Effector CD4-positive, alpha-beta T cell (primary cell): ENCODE measurements at places on chromosomes 4 and X.
A peak's percentile ranks its signal among the peaks of the same experiment; 100 is the strongest.

GRCh38 chrX:151714362-151714761 is 1.5 kb upstream of the FATE1 start:
- DNase-seq: no peak

GRCh38 chr4:4480685-4481398 is 61.0 kb downstream of the STX18 start:
- no peak for DNase-seq

- no peak for DNase-seq
Measured at GRCh38 chr4:166134285-166134684, 261.2 kb downstream of the TLL1 start.

DNA sequence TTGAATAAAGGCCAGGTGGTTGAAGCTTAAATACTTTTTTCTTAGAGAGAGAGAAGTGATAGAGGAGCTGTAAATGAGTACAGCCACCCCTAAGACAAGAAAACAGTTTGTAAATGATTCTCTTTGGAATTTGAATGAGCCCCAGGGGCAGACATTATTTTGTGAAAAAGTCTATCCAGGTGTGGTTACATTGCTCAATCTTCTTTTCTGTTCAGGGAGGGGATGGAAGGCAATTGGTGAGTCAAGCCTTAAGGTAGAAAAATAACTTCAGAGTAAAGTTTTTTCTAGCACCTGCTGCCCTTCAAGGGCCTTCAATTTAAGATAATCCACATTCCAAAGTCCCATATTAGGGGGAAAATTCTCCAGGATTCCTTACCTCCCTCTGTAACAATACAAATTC is 646.7 kb downstream of the PDHA2 start:
- no peak for DNase-seq

DNA sequence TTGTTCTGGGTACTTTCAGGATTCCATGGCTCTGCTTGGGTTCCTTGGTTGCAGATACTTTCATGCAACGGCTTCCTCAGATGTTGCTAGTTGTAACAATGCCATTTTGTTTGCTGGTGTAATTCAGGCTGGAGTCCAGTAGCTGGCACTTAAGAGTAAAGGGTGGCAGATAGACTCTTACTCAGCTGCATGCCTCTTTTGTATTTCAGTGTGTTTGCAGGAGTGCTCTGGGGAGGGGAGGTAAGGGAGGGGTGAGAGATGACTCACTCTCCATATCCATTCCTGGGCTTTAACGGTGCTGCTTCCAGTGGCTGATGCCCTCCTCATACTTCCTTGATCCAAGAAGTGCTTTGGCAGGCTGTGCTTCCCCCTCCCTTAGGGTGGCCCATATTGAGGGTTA is 155.2 kb downstream of the ZNF330 start:
- DNase-seq: no peak

DNA sequence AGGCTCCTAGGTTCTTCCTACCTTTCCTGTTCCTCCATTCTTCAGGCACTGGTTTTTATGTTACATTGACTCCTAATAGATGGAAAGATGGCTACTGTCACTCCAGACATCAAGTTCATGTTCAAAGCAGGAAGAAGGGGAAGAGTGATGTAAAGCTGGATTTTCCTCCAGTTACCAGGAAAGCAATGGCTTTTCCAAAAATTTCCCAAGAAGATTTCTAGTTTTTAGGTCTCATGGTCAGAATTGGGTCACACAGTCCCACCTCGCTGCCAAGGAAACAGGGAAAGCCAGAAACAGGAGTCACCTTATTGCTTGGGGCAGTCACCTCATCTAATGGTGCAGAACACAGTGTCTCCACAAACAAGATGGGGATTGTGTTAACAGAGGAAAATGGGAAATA is 21.5 kb downstream of the RXFP1 start:
- no peak for DNase-seq

DNA sequence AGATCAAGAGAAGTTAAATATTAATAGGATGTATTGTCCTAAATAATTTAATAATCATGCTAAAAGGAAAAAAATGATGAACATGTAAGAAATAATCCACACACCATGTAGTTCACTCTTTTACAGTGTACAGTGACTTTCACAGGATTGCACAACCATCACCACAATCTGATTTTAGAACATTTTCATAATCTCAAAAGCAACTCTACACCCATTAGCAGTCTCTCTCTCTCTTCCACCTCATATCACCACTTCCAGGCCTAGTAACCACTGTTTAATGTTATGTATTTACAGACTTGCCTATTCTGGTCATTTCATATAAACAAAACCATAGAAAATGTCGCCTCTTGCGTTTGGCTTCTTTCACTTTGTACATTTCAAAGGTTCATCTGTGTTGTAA is 153.4 kb downstream of the FSTL5 start:
- DNase-seq: no peak

DNA sequence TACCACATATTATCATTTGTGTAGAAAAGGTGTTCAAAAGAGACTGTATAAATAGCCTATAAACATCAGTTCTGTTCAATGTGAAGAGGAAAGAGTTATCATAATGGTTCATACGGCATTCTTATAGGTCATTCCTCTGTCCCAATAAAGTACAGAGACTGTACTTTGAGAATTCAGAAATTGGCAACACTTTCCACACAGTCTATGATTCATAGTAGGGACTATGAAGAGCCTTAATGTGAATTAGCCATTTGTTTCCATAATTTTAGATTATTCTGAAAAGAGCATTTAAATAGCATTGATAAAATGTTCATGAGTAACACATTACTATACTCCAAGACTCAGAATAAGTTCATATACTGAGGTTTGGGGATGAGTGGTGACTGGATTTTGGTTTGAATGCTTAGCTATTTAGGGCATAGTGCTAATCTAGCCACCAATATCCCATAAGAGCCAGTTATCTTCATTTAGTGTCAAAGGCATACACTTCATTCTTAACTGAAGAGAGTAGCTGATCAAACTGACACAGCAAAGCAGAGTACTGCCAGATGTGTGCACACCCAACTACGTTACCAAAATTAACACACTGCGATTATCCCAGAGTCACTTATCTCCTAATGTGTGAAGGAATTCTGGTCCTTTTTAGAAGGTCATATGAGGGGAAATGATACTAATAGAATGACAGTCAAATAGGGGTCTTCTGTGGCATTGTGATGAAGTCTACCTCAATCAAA is 10.2 kb downstream of the ANK2 start:
- DNase-seq: no peak

GRCh38 chrX:113833096-113834055 is 750.5 kb upstream of the HTR2C start:
- DNase-seq: no peak

DNA sequence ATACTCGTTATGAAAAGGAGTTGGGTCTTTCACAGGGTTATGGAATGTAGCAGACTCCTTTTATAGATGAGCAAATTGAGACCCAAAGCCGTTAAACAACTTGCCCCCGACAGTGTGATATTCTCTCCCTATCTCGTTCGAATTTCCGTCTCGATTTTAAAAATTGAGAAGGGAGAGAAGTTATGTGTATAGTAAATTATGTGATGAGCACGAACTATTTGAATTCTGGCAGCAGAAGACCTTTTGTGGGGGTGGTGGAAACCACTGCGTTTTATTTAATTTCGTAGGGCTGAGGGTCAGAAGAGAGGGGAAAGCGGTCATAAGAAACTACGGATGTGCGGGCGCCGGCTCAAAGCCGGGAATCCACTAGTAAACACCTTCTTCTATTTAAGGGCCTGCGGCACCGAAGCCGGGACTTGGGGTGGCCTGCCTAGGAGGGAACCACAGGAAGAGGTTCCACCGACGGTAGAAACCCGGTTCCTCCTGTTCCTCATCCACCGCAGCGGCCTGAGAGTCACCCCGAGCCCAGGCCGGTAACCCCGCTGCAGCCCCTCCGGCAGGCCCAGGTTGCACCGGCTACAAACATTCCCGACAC is 1.5 kb upstream of the DDX3X start:
- DNase-seq: no peak

- no peak for DNase-seq
Measured at GRCh38 chr4:168565130-168565529, 68.3 kb downstream of the PALLD start.

GRCh38 chr4:1463927-1464540 is 57.8 kb upstream of the NKX1-1 start:
- DNase-seq: no peak

- no peak for DNase-seq
Measured at GRCh38 chr4:82721819-82722423, 76.7 kb downstream of the SCD5 start.

- no peak for DNase-seq
Measured at GRCh38 chr4:40648131-40648530, 18.5 kb upstream of the RBM47 start.

DNA sequence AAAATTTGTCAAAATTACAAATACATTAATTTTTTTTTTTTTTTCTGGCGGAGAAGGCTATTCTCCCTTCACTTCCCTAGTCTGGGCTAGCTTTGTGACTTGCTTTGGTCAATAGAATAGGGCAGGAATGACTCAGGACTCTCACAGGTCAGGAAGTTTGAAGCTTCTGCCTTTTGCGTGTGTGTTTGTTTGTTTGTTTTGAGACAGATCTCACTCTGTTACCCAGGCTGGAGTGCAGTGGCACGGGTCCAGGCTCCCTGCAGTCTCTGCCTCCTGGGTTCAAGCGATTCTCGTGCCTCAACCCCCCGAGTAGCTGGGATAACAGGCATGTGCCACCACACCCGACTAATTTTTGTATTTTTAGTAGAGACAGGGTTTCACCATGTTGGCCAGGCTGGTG is 55.9 kb upstream of the USP9X start:
- no peak for DNase-seq

GRCh38 chr4:125719987-125720386 is 405.2 kb downstream of the FAT4 start:
- DNase-seq: no peak

- no peak for DNase-seq
Measured at GRCh38 chr4:139834226-139834662, 168.6 kb downstream of the MGST2 start.

DNA sequence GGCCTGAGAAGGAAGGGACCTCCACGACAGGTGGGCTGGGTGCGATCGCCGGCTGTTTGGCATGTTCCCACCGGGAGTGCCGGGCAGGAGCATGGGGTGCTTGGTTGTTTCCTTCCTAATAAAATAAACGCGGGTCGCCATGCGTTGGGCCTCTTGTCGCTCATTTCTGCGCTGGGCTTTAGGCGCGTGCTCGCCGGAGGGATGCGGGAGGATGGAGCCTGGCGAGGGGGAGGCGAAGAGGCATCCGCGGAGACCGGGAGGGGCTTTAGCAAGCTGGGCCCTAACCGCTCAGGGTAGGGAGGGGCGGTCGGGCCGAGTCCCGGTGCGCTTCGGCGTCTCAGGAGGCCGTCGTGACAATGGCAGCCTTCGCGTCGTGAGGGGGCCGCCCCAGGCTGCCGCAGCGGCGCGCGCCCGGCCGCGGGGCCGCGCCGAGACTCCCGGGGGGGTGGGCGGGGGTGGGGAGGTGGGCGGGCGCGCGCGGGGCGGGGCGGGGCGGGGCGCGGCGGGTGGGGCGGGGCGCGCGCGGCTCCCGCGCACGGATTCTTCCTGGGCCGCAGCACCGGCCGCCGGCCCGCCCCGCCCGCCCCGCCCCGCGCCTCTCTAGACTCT is 476 bp upstream of the GDI1 start:
- DNase-seq: peak; percentile 40

GRCh38 chr4:31125496-31125895 is 405.3 kb downstream of the PCDH7 start:
- DNase-seq: no peak

GRCh38 chrX:15983034-15983433 is 128.4 kb upstream of the AP1S2 start:
- no peak for DNase-seq

DNA sequence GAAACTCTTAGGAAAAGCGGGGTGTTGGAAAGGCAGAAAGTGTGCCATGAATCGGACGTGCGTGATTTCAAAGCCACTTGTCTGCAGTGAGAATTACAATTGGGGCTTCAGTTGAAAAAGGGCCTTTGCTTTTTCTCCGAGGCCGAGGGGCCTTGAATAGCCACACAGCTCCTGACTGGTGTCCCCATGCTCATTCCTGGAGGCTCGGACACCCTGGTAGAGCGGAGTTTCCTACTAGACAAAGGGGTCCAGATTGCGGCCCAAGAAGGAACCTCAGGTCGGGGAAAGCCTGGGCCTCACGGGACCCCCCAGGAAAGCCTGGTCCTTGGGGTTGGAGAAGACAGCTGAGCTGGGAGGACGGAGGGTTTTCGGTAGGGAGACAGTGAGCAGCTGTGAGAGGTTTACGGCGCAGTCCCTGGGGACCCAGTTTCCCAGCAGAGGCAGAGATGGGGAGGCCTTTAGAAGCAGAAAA is 3.0 kb upstream of the SHOX start:
- DNase-seq: no peak

DNA sequence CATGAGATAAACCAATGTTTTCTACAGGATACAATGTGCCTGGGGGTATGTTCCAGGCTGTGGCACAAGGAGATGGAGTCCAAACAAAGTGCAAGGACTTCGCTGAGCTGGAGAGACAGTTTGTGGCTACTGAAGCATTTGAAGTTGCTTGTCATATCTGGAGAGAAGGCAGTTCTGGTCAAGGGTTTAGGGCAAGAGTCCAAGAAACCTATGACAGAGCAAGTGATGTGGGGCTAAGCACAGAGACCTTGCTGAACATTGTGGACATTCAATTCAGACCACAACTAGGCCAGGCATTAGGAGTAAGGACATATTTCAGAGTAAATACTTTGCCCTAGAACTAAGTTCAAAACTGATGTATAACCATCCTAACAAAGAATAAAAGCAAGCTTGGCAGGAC is 34.8 kb downstream of the MAGED4B start:
- DNase-seq: no peak

DNA sequence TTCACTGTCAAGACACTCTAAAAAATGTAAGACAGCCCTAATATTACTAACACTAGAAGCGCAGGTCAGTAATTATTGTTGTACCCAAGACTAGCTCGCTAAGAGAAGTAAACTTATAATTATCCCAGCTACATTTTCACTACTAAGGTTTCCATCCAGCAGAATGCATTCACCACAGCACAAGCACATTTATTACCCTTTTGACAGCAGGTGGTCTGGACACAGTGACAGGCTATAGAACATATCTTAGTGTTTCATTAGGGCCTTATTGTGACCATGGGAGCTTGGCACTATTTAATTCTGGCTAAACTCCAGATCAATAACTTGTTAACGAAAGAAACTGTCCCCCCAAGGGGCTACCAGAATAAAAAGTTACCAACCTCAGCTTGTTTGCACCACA is 237.7 kb downstream of the ENOX2 start:
- no peak for DNase-seq

DNA sequence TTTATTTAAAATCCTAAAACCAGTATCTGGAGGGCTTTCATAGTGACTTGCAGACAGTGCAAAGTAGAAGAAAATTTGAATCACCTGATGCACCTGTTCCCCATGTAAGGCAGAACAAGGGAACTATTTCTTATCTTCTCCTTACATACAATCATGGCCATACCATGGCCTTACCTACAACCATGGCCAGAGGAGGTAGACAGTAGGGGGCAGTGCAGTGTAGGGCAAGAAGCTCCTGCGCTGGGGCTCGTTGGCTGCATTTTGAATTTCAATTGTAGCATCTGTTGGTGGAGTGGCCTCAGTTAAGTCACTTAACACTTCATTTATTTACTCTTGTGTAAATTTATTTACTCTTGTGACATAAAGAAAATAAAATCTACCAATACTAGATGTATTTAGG is 33.0 kb downstream of the GALNTL6 start:
- DNase-seq: no peak

GRCh38 chrX:71514367-71515037 is 18.4 kb upstream of the OGT start:
- DNase-seq: no peak

GRCh38 chr4:73770917-73771316 is 30.5 kb downstream of the CXCL8 start:
- DNase-seq: no peak

GRCh38 chrX:132956421-132957210 is 1.8 kb downstream of the HS6ST2 start:
- DNase-seq: no peak
